Stimulated activated CD4-positive, alpha-beta T cell treated with anti-CD3 and anti-CD28 coated beads, TNF-alpha, amount 100 ng/mL, for 1 hour (primary cell): ENCODE measurements at places on chromosomes 1 and 21.

GRCh38 chr1:78224861-78225552 is 179.2 kb downstream of the GIPC2 start:
- DNase-seq, result no peak

DNA sequence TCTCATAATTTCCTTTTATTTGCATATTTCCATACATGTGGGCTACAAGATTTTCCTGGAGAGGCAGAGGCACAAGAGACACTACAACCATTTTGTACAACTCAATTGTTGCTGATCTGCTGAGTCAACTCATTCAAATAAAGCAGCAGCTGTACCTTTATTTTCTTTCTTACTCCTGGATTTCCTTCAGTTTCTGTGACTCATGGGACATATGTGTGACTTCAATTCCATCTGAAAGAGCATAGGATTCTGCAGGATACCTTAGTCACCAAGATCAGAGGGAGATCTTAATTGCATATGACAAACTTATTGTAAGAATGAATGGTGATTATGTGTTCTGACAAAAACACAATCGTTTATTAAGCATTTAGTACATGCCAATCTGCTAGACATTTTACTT is 2219.4 kb downstream of the NCAM2 start:
- no peak for DNase-seq

DNA sequence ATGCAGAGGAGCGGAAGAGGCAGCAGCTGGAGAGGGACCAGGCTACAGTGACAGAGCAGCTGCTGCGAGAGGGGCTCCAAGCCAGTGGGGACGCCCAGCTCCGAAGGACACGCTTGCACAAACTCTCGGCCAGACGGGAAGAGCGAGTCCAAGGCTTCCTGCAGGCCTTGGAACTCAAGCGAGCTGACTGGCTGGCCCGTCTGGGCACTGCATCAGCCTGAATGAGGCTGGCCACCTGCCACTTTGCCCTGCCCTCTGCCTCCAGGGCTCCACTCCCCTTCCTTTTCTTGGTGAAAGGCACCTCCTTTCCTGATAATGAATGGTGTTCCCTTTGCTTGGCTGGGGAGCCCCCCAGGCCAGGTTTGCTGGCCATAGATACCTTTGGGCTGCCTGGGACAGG is 3.3 kb upstream of the HMGN2 start:
- no peak for DNase-seq

GRCh38 chr1:94401206-94401605 is 17.0 kb upstream of the ABCD3 start:
- DNase-seq, result no peak

DNA sequence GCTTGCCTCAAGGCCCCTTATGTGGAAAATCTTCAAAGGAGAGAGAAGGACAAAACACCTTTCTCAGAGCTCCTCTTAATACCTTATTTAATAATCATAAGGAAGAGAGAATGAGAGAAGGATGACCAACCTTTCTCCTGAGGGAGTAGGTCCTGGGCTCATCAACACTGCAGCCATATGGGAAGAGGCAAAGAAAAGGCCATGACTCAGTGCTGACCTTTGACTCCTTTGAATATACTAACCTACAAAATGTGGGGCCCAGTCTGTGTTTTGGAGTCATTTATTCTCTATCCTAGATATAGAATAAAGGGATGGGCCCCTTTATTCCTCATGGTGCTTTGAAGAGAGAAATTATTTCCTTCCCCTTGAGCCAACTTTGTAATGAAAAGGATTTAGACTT is 38.3 kb downstream of the CAMSAP2 start:
- DNase-seq, result no peak

DNA sequence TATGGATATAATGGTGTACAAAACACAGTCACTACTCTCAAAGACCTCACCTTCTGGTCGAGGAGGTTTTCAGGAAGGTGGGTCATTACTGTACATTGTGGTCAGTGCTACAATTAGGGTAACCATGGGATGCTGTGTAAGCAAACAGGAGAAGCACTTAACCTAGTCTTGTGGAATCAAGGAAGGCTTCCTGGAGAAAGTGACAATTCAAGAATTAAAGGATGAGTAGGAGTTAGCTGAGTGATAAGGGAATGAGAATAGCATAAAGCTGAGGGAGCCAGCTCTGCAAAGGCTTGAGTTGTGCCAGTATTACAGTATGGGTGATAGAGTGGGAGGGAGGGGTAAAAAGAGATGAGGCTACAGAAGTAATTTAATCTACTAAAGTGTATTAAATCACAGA is 17.2 kb downstream of the NEXN start:
- no peak for DNase-seq

GRCh38 chr1:183390561-183390960 is 27.6 kb downstream of the NMNAT2 start:
- no peak for DNase-seq

DNA sequence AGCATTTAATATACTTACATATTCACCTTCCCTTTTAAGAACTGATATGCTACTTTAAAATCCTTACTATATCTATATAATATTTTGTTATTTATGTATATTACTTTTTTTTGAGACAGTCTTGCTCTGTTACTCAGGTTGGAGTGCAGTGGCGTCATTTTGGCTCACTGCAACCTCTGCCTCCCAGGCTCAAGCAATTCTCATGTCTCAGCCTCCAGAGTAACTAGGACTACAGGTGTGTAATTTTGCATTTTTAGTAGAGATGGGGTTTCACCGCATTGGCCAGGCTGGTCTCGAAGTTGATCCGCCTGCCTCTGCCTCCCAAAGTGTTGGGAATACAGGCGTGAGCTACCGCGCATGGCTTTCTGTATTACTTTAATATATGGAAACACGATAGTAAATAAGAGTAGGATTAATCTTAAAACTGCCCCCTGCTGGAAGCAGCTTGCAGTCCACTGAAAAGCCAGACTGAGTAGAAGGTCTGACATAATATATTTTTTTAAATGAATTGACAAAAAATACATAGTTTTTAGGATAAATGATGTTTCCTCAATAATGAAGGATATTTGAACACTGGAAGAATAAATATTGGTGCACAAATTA is 24.4 kb downstream of the RCAN3 start:
- DNase-seq, result no peak

DNA sequence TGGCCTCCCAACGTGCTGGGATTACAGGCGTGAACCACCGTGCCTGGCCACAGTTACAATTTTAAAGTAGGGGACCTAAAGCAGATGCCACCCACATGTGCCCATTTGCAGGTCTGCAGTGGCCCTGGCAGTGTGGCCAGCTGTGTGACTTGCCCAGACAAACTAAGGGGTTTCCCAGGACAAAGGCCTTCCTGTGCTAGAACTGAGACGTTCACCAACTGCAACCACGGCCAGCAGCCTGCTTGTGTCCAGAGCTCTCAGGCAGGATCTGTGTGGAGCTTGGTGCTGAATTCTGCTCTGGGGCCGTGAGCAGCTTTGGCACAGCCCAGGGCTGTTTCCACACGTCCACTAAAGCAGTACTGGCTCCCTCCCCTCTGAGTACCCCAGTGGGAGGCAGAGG is 10.6 kb upstream of the PTTG1IP start:
- no peak for DNase-seq

DNA sequence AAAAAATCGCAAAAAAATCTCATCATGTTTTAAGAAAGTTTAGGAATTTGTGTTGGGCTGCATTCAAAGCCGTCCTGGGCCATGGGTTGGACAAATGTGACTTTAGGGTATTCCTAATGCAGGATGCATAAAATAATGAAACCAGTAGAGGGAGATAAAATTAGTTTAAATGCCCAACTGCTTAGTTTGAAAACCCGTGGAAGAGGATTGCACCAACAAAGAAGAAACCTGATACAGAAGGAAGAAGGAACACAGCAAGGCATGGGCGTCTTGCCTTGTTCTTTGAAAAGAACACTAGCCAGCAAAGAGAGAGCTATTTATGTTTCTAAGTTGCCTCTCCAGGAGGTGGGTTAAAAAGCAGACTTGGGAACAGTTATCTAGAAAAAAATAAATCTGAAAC is 37.9 kb downstream of the WDR3 start:
- DNase-seq, result no peak

- DNase-seq, result no peak
These were observed 57.5 kb downstream of the MAP3K7CL start for GRCh38 chr21:29187944-29188343.

GRCh38 chr1:197695961-197696360 is 79.3 kb downstream of the DENND1B start:
- DNase-seq, result no peak

- no peak for DNase-seq
These were observed 56.4 kb upstream of the RGS7 start for GRCh38 chr1:241413386-241413785.

DNA sequence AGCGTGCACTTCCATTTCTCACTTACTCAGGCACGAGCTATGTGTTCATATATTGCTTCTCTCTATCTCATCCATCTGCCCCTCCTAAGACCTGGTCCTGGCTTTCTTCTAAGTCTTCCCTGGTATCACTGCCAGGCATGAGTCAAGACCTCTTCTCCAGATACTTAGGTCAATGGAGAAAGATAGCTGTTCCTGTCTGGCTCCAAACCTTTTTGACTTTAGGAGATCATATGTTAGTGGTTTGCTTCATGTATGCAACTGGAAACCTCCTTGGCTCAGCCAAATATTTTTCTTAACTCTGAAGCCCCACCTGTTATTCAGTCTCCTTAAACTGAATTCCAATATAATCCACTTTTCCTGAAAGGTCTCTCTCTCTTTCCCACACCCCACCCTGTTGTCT is 211.6 kb upstream of the PTBP2 start:
- DNase-seq, result no peak
